ENCODE measurements at places on chromosomes 3 and 15. TPM values are rescaled to one million over a fixed set of nuclear protein-coding genes. Genes with fewer than 3 reads are reported as not detected.

Gene NOX5
- not detected for total RNA-seq

Gene ITIH4
- total RNA-seq, result 1.3 TPM

Gene SCAMP5
- total RNA-seq, result 1.2 TPM

Gene PAK6
- total RNA-seq, result 9.7 TPM

Gene SAMD7
- total RNA-seq, result not detected

Gene RGMA
- total RNA-seq, result 25.0 TPM

Gene GFM1
- 60.1 TPM for total RNA-seq

Gene UROC1
- total RNA-seq, result not detected

Gene AMT
- total RNA-seq, result 32.2 TPM

Gene CHRD
- total RNA-seq, result 7.8 TPM

Gene FBXO40
- 207 TPM for total RNA-seq

Gene MSL2
- 20.1 TPM for total RNA-seq

Gene MESP2
- total RNA-seq, result 0.13 TPM

Gene CHDH
- 9.3 TPM for total RNA-seq

Gene AGBL1
- total RNA-seq, result not detected

- no peak for DNase-seq
Measured at GRCh38 chr3:9072667-9073009, 109.4 kb upstream of the RAD18 start.

DNA sequence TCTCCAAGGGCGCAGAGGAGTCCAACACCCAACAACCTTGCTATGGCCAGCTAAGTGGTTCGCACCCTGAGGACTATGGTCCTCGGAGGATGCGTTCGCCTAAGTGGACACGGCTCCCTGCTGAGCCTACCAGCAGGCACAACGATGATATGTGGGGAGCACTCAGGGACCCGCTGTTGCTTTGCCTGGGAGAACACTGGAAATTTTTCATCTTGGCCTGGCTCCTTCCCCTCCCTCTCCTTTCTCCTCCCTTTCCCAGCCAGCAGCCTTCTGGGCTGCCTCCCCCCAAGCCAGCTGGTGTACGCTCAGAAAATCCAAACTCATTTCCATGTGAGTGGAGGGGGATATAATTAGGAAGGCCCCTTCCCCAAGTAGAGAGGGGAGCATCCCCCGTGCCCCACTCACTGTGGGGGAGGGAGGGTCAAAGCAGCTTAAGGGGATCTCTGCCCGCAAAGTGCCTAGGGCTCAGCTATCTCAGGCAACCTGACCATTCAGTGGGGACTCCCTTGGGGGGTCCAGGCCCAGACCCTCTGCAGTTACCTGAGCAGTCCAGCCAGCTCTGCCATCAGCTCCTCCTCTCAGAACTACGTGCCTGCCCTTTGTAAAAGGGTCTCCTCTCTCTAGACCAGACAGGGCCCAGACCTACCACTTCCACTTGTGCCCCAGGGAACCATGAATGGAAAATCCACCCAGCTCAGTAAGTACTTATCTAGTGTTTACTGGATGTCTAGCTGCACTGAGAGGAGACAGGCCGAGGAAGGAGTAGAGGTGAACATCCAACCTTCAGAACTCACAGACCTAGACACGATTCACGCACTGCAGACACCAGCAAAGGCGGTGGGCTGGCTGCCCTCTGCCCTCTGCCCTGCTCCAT lies 742 bp upstream of the SEMA7A start:
- no peak for DNase-seq

DNA sequence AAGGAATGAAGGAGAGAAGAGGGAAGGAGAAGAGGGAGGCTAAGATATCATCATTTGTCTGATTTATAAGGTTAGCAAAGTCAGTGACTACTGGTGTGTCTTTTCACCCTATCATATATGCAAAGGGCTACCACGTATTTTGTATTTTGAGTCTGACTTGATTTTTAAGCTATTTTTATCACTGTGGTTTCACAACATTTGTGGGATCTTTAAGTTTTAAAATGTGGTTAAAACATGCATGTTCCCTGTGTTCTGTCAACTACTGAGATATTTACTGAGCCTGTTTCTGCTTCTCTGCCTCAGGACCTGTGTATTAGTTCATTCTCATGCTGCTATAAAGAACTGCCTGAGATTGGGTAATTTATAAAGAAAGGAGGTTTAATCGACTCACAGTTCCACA lies 22.5 kb upstream of the SPTSSB start:
- no peak for DNase-seq

GRCh38 chr3:151976211-151977050 lies 103.0 kb downstream of the SUCNR1 start:
- DNase-seq, result no peak

GRCh38 chr3:71109241-71109976 lies 474.1 kb downstream of the FOXP1 start:
- no peak for DNase-seq

GRCh38 chr3:176526225-176526624 lies 671.1 kb downstream of the TBL1XR1 start:
- no peak for DNase-seq

- DNase-seq, result no peak
Measured at GRCh38 chr3:125194061-125194848, 18.3 kb downstream of the SLC12A8 start.

GRCh38 chr15:34709866-34710265 lies 44.9 kb downstream of the GJD2 start:
- DNase-seq, result no peak

DNA sequence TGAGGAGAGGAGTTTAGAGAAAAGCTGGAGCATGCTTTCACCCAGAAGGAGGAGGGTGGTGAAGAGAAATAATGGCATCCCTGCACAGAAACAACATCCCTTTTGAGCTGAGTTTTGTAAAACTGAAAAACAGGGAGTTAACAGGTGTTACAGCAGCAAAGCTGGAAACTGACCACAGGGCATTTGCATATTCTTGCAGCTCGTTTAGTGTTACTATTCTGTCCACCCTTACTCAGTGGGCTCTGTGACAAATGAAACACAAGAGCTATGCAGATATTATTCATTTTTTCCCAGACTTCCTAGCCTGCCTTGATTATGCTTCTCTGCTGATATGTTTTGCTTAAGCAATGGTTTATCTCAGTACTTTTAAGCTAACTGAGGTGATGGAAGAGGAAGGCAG lies 272.0 kb downstream of the NEK10 start:
- no peak for DNase-seq

DNA sequence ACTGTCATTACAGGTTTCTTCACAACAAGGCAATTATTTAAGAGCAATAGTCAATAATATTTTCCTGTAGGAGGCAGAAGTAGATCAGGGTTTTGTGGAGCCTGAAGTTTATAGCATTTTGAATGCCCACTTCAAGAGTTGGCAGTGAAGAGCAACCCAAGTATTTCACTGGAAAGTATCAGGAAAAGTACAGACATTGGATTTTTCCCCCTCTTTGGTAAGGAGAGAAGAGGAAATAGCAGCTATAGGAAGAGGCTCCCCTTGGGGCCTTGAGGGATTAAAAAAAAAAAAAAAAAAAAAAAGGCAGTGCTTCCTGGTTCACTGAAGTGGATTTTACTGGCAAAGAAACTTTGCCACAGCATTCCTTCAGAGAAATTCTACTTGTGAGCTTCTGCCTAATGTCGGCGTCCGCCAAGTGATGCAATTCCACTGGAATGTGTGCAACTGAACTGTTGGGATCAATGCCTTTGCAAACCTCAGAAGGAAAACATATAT lies 5.7 kb upstream of the CNTN6 start:
- DNase-seq, result peak; percentile 49

- DNase-seq, result no peak
Measured at GRCh38 chr15:101315736-101316135, 20.7 kb upstream of the SNRPA1 start.

DNA sequence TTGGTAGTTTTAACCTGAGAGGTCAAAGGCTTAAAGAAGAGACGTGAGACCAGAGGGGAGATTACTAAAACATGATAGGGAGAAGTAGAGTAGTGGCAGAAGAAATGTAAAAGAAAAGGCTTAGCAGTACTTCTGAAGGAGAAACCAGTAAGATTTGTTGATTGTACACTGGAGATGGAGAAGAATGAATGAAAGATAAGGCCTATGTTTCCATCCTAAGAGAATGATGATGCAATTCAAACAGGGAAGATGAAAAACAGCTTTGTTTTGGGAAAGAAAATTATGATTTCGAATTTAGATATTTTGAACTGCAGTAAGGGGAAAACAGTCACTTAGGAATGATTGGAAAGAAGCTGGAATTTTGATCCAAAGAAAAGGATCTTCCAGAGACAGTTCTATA lies 97.4 kb upstream of the PLXND1 start:
- no peak for DNase-seq

DNA sequence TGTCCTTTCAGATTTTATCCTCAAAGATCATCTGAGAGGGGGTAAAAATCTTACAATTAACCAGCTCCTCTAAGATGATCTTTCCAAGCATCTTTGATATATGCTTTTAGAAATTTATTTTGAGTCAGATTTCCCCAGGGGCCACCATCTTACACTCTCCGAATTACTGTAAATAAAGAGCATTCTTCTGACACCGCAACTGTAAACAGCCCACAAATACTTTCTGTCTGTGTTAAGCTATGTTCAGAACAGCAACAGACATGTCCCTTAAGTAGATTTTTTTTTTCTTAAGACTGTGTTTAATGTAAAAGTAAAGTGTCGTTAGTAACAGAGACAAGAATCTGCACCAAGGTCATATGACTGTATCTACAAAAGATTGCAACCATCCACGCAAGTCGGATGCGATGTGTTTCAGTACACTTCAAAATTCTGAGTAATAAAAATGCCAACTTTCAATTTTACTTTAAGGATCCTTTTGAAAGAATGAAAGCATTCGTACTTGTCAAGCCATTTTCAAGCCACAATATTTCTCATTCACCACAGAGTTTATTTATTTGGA lies 159.0 kb upstream of the KCNH8 start:
- no peak for DNase-seq

- peak; percentile 58 for DNase-seq
Measured at GRCh38 chr3:12187448-12188327, 29.0 kb upstream of the TIMP4 start.

- no peak for DNase-seq
Measured at GRCh38 chr15:56812221-56812620, 78.9 kb upstream of the ZNF280D start.

- no peak for DNase-seq
Measured at GRCh38 chr15:53210653-53211052, 420.5 kb upstream of the ONECUT1 start.

DNA sequence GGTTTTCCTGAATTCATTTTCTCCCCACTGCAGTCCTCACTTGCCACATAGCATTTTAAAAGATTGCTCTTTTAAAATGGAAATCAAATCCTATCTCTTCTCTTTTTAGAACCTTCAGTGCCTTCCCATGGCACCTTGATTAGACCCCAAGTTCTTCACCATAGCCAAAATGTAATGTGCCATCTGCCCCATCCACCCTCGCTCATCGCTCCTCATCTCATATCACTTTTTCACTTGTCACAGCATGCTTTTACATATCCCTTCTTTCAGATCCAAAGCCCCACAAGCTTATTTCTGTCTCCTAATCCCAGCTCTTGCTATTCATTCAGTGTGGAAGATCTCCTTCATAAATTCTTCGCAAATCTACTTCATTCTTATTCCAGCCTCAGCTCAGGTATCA lies 161.7 kb downstream of the CD47 start:
- DNase-seq, result no peak

- no peak for DNase-seq
Measured at GRCh38 chr15:84983711-84984110, 2.1 kb downstream of the PDE8A start.

- DNase-seq, result no peak
Measured at GRCh38 chr3:132486099-132486498, 68.8 kb downstream of the DNAJC13 start.

GRCh38 chr3:11915621-11916424 lies 69.1 kb upstream of the TAMM41 start:
- no peak for DNase-seq

- DNase-seq, result no peak
Measured at GRCh38 chr3:65811892-65812291, 226.8 kb downstream of the MAGI1 start.

GRCh38 chr3:43742920-43743319 lies 52.2 kb downstream of the ABHD5 start:
- DNase-seq, result no peak

- no peak for DNase-seq
Measured at GRCh38 chr3:129054605-129055104, 5.9 kb upstream of the GP9 start.

Measured in Right ventricle myocardium superior (tissue), 1 donor.